ENCODE measurements at places on chromosomes 12 and 14.
A peak's percentile ranks its signal among the peaks of the same experiment; 100 is the strongest.

- no peak for DNase-seq
Observed at GRCh38 chr12:89517720-89518119, 6.9 kb downstream of the GALNT4 start.

GRCh38 chr14:57182760-57183503, 85.8 kb downstream of the EXOC5 start:
- no peak for DNase-seq

- DNase-seq = no peak
Observed at GRCh38 chr12:53538209-53538689, 31.0 kb upstream of the NPFF start.

- DNase-seq = no peak
Observed at GRCh38 chr12:114406984-114407841, 1.3 kb upstream of the TBX5 start.

GRCh38 chr14:68814539-68815297, 21.9 kb upstream of the ZFP36L1 start:
- DNase-seq = peak; percentile 74

DNA sequence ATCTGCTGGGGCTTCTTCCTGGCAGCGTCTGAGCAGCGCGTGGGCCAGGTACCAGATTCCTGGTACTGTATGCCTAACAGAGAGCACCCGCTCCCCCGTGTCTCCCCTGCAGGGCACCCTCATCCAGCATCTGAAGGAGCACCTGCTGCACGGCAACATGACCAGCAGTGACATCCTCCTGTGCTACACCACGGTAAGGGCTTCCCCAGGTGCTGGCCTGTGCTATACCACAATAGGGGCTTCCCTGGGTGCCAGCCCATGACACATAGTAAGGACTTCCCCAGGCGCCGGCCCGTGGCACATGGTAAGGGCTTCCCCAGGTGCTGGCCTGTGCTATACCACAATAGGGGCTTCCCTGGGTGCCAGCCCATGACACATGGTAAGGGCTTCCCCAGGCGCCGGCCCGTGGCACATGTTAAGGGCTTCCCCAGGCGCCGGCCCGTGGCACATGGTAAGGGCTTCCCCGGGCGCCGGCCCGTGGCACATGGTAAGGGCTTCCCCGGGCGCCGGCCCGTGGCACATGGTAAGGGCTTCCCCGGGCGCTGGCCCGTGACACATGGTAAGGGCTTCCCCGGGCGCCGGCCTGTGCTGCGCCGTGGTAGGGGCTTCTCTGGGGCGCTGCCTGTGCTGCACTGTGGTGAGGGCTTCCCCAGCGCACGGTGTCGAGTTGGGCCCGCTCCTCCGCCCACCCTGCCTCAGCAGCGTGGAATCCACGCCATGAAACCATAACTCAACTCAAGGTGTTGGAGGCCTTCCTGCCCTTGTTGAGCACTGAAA, 49.3 kb downstream of the AACS start:
- DNase-seq = no peak

DNA sequence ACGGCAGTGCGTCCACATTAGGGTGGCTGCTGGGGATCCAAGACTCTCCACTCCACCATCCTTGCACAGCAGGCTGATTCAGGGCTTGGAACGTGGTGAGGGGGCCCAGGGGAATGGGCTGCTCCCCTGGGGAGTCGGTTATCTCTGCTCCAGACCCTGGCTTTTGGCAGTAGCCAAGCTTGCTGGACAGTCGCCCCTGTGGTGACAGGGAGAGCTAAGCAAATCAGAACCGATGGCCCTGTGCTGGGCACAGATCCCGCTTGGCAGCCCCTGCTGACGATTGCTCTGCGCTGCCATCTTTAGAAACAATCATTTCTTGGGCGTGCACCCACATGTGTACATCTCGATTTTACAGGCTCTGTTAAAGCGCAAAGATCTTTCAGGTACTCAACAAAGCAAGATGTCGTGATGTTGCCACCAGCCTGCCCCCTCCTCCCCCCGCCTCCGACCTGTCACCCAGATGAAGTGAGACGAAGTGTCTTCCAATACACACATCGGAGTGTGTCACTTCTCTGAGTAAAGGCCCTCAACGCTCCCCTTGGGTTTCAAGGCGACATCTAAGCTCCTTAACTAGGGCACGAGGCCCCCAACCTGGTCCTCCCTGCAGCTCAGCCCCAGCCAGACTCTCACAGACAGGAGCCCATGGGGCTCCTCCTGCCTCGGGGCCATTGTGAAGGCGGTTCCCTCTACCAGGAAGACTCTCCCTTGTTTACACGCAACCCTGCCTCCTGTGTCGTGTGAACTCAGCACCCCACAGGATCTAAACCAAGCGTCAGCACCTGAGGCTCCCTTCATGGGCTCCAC, 55.6 kb downstream of the PITPNM2 start:
- DNase-seq = peak; percentile 78

- DNase-seq = no peak
Observed at GRCh38 chr12:1099158-1099557, 108.1 kb downstream of the ERC1 start.

GRCh38 chr12:4867384-4867783, 42.3 kb upstream of the KCNA1 start:
- no peak for DNase-seq

DNA sequence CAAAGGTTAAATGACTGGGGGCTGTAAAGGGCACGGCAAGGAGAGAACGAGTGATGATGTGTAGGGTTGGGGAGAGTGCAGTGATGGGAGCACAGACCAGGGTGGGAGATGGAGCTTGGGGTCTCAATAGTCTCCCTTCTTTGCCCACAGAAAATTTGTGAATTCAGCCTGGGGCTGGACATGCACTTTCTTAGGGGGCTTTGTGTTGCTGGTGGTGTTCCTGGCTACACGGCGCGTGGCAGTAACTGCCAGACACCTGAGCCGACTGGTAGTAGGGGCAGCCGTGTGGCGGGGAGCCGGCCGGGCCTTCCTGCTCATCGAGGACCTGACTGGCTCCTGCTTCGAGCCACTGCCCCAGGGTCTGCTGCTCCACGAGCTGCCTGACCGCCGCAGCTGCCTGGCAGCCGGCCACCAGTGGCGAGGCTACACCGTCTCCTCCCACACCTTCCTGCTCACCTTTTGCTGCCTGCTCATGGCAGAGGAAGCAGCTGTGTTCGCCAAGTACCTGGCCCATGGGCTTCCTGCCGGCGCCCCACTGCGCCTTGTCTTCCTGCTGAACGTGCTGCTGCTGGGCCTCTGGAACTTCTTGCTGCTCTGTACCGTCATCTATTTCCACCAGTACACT, 1.7 kb downstream of the FITM1 start:
- no peak for DNase-seq

DNA sequence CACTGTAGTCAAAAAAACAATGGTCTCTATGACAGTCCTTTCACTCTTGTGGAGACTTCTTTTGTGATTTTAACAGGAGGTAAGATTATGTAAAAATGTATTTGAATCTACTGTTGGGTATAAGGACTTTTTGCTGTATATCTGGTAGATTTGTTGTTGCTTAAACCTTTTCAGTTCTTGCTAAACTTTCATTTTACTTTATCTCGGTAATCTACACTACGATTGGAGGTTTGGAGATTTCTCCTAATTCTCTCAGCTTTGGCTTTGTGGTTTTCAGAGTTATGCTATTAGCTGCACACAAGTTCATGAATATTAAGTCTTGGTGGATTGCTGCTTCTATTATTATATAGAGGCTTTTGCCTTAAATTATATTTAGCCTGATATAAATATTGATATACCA, 116.6 kb upstream of the HIF1A start:
- no peak for DNase-seq

DNA sequence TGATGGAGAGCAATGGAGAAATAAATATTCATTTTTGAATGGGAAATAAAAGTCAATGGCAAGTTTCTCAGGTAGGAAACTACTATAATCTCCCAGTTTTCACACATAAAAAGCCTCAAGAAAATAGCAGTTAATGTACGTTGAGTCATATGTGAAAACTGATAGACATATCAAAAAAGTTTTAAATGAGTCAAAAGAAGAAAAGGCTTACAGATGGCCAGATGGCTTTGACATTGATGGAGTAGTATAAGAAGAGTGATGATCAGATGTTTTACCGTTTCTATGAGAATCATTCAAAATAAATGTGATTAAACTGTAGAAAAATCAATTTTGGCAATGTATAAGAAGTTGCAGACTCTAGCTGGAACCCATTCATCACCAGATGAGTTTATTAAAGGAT, 97.8 kb downstream of the LLPH start:
- no peak for DNase-seq

DNA sequence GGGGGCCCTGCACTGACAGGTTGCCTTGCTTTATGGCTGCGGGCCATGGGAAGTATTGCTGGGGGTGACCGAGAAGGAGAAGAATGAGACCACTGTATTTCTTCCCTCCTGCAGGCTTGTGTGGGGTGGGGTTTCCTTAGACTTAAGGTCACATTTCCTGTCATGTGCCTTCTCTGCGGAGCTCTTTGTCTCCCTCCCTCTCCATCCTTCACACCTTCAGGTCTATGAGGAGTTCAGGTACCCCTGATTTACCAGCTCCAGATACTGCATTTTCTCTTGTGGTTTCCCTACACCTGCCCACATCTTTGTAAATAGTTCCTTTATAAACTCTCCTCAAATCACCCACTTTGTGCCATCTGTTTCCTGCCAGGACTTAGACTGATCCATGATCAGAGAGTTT, 3.6 kb downstream of the FNTB start:
- no peak for DNase-seq

DNA sequence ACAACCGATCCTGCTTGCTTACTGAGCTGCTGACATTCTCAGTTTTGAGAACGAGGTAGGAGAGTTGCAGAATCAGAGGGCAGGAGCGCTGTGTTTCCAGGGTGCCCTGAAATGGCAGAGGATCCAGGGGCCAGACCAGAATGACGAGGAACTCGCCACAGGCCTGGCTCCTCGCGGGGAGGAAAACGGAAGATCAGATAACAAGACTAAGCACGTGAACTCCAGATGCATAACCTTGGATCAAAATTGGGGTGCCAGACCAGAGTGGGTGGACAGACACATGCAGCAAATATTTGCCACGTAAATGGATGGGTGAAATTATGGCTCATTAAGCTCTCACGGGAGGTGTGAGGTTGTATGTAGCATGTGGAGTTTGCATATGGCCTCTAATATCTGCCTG, 46.5 kb downstream of the ELK3 start:
- no peak for DNase-seq

DNA sequence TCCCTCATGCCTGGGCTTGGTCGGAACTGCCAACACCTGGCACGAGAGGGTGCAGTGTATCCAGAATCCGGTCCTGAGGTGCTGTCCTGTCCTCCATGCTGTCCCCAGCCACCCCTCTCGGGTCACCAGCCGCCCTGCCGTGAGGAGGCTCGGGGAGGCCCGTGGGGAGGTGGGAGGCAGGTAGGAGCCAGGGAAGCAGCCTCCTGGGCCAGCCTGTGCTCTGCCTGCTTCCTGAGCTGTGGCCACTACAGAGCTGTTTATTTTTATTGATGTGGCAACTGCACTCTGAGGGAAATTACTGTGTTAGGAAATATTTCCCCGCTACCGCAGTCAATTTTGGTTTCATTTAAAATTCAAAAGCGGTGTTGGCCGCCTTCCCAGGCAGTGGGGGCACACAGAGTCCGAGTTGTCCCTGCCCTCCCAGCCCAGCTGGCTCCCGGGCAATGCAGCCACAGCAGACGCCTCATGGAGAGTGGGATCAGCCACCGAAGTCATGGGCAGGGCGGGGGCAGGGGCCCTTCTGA, 18.3 kb downstream of the NOC4L start:
- DNase-seq = no peak

GRCh38 chr12:115306380-115306779, 622.4 kb upstream of the TBX3 start:
- DNase-seq = no peak

DNA sequence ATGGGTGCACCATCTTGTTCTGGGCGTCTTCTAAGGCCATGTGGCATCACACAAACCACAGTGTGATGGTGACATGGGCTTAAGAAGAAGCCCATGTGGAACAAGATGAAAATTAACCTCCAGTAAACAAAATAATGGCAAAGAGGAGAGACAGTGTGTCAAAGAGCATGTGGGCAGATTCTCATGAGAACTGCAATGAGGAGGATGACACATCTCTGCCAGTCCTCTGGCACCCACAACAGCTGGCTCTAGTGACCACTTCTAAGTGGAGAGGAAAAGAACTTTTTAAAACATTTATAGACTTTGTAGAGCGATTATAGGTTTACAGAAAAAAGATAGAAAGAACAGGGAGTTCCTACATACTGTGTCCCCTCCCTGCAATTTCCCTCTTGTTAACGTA, 401.4 kb downstream of the ATP23 start:
- no peak for DNase-seq

DNA sequence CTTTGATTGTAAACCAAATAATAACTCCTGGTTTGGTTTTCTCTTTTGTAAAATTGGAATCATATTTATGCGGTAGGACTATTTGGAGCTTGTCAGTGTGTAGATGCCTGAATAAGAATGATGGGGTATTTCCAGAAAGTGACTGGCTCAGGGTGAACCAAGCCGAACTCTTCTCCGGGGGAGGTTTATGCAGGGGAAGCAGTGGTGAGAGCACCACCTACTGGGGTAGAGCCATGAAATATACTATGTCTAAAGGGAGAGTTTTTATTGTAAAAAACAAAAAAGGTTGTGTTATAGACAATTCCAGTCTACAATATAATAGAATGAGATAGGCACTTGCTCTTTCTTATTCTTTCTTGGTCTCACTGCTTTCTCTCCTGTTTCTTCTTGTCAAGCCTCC, 222.9 kb upstream of the SLC16A7 start:
- no peak for DNase-seq

- DNase-seq = peak; percentile 78
Observed at GRCh38 chr12:51368640-51369517, 22.3 kb downstream of the GALNT6 start.

GRCh38 chr14:24074625-24075484, 3.5 kb downstream of the CPNE6 start:
- no peak for DNase-seq

GRCh38 chr14:32564596-32564995, 235.5 kb downstream of the AKAP6 start:
- DNase-seq = no peak

GRCh38 chr12:64171715-64172114, 50.4 kb downstream of the KICS2 start:
- DNase-seq = no peak

DNA sequence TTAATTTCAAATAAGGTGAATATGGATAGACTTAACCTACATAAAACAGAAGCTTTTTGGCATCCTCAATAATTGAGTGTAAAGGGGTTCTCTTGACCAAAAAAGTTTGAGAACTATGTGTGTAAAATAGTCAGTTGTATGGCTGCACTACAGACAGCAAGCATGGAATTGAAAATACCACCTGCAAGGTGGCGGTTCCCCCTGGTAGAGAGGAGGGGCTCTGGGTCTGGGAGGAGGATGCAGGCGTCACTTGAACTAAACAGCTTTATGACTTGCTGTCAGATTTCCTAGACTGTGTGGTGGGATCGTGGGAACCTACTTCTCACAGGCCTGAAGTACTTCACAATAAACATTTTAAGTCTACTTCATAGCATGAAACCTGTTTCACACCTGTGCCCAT, 6.3 kb downstream of the EVL start:
- DNase-seq = peak; percentile 65
